SK-MEL-5 (cell line): ENCODE measurements at places on chromosomes 11 and 22. TPM values are rescaled to one million over a fixed set of nuclear protein-coding genes. Genes with fewer than 3 reads are reported as not detected.

The SHANK2 gene
- total RNA-seq: 0.13 and 0.21 TPM in 2 replicates

DNA sequence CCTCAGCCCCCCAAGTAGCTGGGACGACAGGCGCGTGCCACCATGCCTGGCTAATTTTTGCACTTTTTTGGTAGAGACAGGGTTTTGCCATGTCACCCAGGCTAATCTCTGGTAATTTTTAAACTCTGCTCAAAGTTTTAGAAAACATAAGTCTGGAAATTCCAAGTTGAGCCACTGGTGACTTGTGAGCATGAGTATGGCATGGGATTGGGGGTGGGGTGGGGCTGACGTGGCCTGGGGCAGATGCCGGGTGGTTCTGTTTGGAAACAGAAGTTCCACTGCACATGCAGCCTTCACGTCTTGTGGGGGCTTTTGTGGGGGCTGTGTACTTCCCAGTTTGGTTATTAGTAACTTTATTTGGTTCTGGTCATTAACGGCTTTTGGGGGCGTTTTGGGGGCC lies 67.3 kb downstream of the PTPRJ start:
- peak; percentile 30 for DNase-seq

The HSPA8 gene
- 5,337 and 5,709 TPM in 2 replicates for total RNA-seq

GRCh38 chr11:130301002-130301401 lies 13.7 kb downstream of the ZBTB44 start:
- DNase-seq: no peak

DNA sequence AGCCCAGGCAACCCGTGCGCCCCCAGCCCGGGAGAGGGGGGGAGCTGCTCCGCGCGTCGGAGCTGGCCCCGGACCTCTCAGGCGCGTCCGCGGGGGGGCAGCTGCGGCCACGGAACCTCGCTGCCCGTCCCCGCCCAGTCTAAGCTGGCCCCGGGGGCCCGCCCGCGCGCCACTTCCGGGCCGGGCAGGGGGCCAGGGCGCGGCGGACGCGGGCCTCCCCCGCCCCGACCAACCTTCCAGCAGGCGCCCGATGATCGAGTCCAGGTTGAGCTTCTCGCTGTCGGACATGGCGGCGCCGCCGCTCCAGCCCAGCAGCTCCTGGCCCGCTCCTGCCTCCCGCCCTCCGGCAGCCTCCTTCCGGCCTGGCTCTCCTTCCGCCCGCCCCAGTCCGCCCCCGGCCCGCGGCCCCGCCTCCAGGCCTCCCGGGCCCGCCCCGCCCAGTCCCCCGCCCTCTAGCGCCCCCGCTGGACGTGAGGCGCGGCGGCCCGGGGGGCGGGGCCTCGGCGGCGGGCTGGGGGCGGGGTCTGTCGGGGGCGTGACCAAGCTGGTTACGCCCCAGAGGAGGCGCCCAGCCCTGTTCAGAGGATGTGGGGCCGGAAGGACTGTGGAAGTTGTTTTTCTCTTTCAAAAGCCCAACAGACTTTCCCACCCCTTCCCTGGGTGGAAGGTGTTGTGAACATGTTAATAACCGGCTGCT lies at the start of gene PPP1CA:
PPP1CA (minus strand) TSS at position 364 of the 697 bp plus-strand sequence; CDS start at position 288, 76 bp downstream.
- peak; percentile 77 for DNase-seq
